Ovary (tissue), 10 donors: ENCODE measurements at places on chromosomes 2 and 18. TPM values are rescaled to one million over a fixed set of nuclear protein-coding genes. Genes with fewer than 3 reads are reported as not detected.
A peak's percentile ranks its signal among the peaks of the same experiment; 100 is the strongest.

DNA sequence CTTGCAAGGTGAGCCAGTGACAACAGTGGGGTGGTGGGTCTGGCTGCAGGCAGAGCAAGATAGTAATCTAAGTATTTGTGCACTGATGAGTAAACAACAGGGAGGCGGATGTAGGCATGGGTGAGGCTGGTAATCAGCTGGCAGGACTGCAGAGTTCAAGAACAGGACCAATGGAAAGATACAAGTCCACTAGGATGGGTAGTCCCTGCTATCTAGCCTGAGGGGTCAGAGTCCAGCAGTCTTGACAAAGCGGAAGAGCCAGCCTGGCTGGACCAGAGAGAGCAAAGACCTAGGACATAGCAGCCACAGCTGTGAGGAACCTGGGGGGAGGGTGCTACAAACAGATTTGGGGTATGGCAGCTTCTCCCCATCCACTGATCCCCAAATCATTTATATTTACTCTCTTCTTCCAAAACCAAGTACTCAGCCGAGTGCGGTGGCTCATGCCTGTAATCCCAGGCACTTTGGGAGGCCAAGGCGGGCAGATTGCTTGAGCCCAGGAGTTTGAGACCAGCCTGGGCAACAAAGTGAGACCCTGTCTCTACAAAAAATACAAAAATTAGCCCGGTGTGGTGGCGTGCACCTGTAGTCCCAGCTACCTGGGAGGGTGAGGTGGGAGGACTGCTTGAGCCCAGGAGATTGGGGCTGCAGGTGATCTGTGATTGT is 25.9 kb downstream of the VIL1 start:
- H3K36me3 ChIP-seq: no peaks in the 10 kb centered on the region
- H3K4me3 ChIP-seq: no peak overlapping the region
- no peaks in the 10 kb centered on the region for H3K4me1 ChIP-seq
- H3K27ac ChIP-seq: no peak overlapping the region
- H3K27me3 ChIP-seq: no peaks in the 10 kb centered on the region

DNA sequence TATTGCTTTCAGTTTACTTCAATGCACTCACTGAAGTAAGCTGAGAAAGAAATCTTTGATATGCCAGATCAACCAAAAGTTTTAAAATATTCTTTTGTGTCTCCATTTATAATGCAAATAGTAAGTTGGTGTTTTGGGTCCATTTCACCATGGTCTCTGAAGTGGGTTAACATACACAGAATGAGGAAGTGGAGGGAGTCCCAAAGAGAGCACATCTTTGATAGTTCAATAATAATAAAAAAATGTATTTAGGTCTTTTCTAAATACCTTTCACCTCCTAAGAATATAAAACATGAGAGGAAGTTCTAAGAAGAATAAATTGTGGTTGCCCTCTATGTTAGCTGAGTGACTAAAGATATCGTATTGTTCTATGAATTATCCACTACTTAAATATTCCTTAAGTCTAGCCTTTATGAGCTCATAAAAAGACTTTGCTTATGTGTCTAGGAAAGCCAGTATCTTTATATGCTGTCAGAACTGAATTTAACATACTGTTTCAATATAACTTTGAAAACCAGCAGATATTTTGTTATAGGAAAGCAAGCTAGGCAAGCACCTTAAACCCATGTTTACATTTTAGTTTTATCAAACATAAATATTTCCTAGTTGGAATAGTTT is 148.7 kb upstream of the ZEB2 start:
- no peaks in the 10 kb centered on the region for H3K27me3 ChIP-seq
- no peak for DNase-seq
- no peak overlapping the region for H3K4me3 ChIP-seq
- no peak overlapping the region for H3K27ac ChIP-seq
- no peaks in the 10 kb centered on the region for H3K36me3 ChIP-seq

DNA sequence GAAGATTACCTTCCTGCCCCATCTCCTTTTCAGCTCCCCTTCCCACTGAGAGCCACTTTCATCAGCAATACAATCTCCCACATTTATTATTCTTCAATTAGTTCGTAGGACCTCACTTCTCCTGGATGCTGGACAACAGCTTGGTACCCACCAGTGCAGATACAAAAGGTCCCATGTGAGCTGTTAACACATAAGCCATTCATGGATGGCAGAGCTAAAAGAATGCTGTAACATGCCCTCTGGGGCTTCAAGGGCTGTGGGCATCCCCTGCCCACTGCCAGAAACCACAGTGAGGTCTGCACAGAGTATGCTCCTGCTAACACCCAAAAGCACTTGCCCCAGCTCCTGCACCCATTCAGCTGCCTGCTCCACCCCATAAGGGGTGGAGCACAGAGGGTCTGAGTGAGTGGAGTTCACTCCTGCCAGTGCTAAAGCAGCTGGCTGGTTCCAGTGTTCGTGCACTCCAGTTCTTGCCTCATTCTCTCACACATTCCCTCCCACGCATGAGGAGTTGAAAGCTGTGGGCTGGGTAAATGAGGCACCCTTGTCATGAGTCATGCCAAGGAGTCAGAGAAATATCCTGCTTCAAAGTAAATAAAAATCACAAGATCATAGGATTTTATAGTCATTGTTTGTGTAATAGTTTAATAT is 305.9 kb upstream of the TMEFF2 start:
- no peaks in the 10 kb centered on the region for H3K4me1 ChIP-seq
- no peak overlapping the region for H3K27ac ChIP-seq
- no peak overlapping the region for H3K4me3 ChIP-seq
- H3K36me3 ChIP-seq: no peaks in the 10 kb centered on the region
- no peak for DNase-seq

GRCh38 chr2:18484625-18485024 is 75.8 kb downstream of the RDH14 start:
- no peak for DNase-seq
- no peak overlapping the region for H3K4me3 ChIP-seq
- no peaks in the 10 kb centered on the region for H3K4me1 ChIP-seq
- H3K27me3 ChIP-seq: no peaks in the 10 kb centered on the region

GRCh38 chr18:62372156-62372555 is 47.0 kb downstream of the TNFRSF11A start:
- H3K27ac ChIP-seq: no peak overlapping the region
- no peaks in the 10 kb centered on the region for H3K36me3 ChIP-seq
- no peak overlapping the region for H3K4me3 ChIP-seq
- no peaks in the 10 kb centered on the region for H3K27me3 ChIP-seq

Gene PROC
- 1.1 TPM for total RNA-seq

DNA sequence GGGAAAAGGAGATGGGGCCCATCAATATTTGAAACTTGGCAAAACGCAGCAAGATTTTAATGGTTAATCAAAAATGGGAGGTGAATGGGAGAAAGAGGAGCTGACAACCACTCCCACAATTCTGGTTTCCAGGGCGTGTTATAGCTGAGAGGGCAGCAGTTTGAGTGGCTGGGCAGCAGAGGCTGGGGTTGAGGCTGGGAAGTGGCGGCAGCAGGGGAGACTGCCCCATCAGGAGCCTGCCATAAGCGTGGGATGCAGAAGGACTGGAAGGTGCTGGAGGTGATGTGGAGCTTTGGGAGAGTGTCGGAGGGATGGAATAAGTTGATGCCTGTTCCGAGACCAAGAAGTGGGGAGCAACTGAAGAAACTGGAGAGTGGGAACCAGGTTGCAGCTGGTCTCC is 48.9 kb upstream of the SH3RF3 start:
- H3K27ac ChIP-seq: no peak overlapping the region
- no peaks in the 10 kb centered on the region for H3K27me3 ChIP-seq
- H3K4me1 ChIP-seq: no peaks in the 10 kb centered on the region
- no peak overlapping the region for H3K4me3 ChIP-seq
- no peak for DNase-seq

DNA sequence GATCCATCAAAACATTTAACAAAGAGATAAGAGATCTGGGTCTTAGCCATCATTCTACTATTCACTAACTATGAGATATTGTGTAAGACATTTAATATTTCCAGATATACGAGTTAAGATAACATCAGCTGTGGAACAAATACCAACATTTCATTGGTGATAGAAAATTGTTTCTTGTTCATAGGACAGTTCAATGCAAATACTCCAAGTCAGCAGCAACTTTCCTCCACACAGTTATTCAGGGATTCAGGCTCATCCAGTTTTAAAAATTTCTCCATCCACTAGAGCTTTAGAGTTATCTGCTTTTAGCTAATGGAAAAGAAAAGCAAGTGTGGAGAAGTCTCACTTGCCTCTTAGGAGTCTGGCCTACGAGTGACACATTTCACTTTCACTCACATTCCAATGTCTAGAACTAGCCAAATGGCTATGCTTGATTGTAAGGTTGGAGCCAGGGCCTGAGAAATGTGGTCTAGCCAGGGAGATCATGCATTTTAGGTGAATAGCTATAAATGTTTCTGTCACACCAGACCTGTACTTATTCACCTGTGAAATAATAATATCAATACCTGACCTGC is 119.3 kb upstream of the MAPRE2 start:
- H3K27ac ChIP-seq: no peak overlapping the region
- H3K4me3 ChIP-seq: no peak overlapping the region
- H3K27me3 ChIP-seq: no peaks in the 10 kb centered on the region
- no peak for DNase-seq

- H3K27ac ChIP-seq: no peak overlapping the region
- peaks cover 1% of the 10 kb centered on the region for H3K4me1 ChIP-seq
- no peak for DNase-seq
- H3K4me3 ChIP-seq: no peak overlapping the region
- H3K36me3 ChIP-seq: no peaks in the 10 kb centered on the region
Observed at GRCh38 chr2:229088517-229088913, 182.6 kb downstream of the PID1 start.

- H3K27ac ChIP-seq: no peak overlapping the region
- no peaks in the 10 kb centered on the region for H3K36me3 ChIP-seq
- peaks cover 1% of the 10 kb centered on the region for H3K4me1 ChIP-seq
- no peak for DNase-seq
Observed at GRCh38 chr2:226873051-226873620, 37.3 kb downstream of the RHBDD1 start.

DNA sequence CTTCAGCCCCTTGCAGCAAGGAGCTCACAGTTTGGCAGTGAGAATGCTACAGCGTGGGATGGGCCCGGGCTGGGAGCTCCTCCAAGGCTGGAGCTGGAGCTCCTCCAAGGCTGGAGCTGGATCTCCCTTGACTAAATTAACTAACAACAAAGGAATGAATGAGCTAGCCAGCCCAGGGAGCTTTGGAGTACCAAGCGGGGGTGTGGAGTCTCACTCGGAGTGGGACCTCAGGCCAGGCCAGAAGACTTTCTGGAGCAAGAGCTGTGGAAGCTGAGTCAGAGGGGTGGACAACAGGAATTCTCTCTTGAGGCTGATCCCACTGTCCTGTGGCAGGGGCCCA is 244.7 kb upstream of the HS6ST1 start:
- H3K4me1 ChIP-seq: no peaks in the 10 kb centered on the region
- H3K36me3 ChIP-seq: no peaks in the 10 kb centered on the region
- DNase-seq: peak; percentile 73
- no peak overlapping the region for H3K27ac ChIP-seq
- H3K4me3 ChIP-seq: no peak overlapping the region

Gene SNTG2
- total RNA-seq: 5.7 TPM

DNA sequence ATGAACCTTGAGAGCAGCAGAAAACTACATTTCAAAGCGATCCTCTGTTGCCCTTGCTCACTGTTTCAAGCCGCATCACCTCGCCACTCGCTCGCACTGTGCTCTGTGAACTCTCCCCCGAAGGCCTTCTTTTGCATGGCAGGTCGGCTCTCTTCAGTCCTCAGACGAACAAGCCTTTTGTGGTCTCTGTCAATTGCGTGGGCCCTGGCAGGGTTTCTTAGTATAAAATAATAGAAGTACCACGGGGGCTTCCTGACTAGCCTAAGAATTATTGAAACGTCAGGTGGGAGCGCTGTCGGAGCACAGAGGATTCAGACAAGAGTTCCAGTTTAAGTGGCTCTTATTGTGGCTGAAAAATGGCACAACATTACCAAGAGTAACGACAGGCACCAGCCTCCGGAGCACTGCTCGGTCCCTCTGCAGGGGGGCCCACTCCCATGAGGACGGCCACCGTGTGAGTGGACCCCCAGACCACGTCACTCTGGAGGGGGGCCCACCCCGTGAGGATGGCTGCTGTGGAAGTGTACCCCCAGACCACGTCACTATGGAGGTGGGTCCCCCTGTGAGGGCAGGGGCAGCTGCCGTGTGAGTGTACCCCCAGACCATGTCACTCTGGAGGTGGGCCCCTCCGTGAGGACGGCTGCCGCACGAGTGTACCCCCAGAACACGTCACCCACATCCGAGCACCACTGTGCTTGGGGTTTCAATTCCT is 237.7 kb downstream of the HDAC4 start:
- no peak for DNase-seq
- no peak overlapping the region for H3K27ac ChIP-seq
- no peaks in the 10 kb centered on the region for H3K36me3 ChIP-seq
- no peak overlapping the region for H3K4me3 ChIP-seq

GRCh38 chr2:165414187-165414586 is 55.3 kb upstream of the CSRNP3 start:
- no peaks in the 10 kb centered on the region for H3K4me1 ChIP-seq
- H3K36me3 ChIP-seq: no peaks in the 10 kb centered on the region
- H3K4me3 ChIP-seq: no peak overlapping the region
- H3K27me3 ChIP-seq: no peaks in the 10 kb centered on the region
- H3K27ac ChIP-seq: no peak overlapping the region

GRCh38 chr2:157411624-157412336 is 32.1 kb downstream of the CYTIP start:
- H3K4me1 ChIP-seq: no peaks in the 10 kb centered on the region
- H3K4me3 ChIP-seq: no peak overlapping the region
- no peak for DNase-seq
- H3K36me3 ChIP-seq: no peaks in the 10 kb centered on the region
- no peaks in the 10 kb centered on the region for H3K27me3 ChIP-seq
- no peak overlapping the region for H3K27ac ChIP-seq

- H3K27me3 ChIP-seq: no peaks in the 10 kb centered on the region
- no peak overlapping the region for H3K4me3 ChIP-seq
- no peaks in the 10 kb centered on the region for H3K4me1 ChIP-seq
- no peaks in the 10 kb centered on the region for H3K36me3 ChIP-seq
- DNase-seq: no peak
- no peak overlapping the region for H3K27ac ChIP-seq
Observed at GRCh38 chr2:144583741-144584453, 64.0 kb upstream of the ZEB2 start.

DNA sequence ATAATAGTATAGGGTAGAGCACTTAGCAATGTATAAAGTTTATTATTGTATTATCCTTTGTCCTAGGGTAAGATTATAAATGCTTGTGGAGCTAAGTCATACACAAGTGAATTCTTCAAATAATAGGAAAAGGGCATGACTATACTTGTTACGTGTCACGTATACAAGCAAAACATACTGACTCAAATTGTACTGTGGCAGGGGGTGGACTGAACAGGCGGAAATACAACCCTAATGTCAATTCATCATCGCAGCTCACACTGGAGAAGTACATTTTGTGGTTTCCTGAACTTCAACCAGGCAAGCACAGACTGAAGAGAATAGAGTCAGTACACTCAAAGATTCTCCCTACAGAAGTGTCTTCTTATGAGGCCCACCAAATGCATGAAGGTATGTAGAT is 201.0 kb downstream of the MBD2 start:
- H3K27ac ChIP-seq: no peak overlapping the region
- DNase-seq: no peak
- H3K4me3 ChIP-seq: no peak overlapping the region
- H3K27me3 ChIP-seq: no peaks in the 10 kb centered on the region
- H3K4me1 ChIP-seq: no peaks in the 10 kb centered on the region

- no peak overlapping the region for H3K4me3 ChIP-seq
- H3K27me3 ChIP-seq: no peaks in the 10 kb centered on the region
- DNase-seq: no peak
- no peak overlapping the region for H3K27ac ChIP-seq
Observed at GRCh38 chr18:50444539-50444938, 69.7 kb downstream of the SKA1 start.
